ENCODE measurements at places on chromosomes 16 and 17.

DNA sequence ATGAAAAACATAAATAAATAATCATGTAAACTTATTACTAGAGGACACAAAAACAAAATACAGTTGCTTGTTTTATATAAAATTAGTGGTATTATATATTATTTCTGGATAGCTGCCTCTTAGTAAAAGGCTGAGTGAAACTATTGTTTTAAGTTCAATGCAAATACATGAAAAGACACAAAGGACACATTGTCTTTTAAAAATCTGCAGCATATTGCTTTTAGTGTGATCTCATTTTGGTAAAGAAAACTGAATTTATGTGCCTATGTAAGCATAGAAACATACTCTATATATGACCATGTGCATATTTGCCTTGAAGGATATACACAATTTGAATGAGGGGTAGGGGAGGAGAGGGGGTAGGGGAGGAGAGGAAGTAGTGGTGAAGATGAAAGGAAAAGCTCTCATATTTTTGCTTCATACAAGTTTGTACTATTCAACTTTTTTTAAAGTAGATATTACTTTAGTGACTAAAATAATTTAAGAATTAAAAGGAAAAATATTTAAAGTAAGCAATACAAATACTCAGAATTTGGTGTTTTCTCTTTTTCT lies 5.8 kb downstream of the ABCA10 start:
- no peak for DNase-seq

DNA sequence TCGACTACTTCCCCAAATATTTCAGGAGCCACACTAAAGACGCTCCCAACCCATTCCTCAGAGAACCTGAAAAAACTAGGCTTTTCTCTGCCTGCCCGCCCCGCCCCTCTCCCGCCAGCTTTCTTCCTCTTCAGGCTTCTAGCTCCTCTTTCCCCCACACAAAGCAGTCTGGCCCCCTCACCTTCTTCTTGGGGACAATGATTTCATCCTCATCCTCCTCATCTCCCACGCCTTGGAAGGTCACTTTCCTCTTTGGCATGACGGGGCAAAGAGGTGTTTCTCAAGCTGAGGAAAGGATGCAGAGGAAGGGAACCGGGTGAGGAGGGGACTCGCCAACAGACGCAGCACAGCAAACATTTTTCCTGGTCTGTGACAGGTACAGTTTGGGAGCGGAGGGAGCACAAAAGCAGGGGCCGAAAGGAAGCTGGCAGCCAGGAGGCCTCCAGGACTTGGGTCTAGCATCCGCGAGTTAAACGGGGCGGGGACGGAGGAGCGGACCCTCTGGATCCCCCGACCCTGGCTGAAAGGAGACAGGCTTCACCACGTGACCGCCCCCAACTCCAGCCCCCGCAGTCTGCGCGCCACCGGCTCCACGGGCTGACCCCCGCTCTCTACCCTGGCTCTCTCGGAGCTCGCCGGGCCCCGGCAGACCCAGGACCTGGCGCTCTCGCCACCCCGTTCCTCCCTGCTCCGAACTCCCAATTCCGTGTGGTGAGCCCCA lies 525 bp downstream of the CD2BP2 start:
- no peak for DNase-seq

GRCh38 chr16:27210174-27210573 lies 6.8 kb downstream of the KDM8 start:
- DNase-seq, result no peak

DNA sequence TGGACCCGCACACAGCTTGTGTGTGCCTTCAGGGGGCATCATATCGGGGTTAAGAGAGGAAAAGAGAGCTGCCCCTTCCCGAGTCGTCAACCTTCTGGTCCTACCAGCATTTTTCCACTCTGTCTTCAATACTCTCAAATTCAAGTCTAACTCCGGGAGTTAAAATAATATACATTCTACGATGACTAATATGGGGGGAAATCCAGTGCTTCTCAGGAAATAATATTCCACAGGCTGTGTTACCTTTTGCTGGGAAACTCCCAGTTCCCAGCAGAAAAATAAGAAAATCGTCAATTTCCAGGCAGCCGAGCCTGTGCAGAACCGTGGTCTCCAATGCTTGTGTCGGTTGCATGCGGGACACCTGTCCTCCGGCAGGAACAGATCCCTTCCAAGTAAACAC lies 105.0 kb upstream of the FOXF1 start:
- DNase-seq, result no peak

- no peak for DNase-seq
These were observed 11.1 kb downstream of the BAHCC1 start for GRCh38 chr17:81406117-81406953.

DNA sequence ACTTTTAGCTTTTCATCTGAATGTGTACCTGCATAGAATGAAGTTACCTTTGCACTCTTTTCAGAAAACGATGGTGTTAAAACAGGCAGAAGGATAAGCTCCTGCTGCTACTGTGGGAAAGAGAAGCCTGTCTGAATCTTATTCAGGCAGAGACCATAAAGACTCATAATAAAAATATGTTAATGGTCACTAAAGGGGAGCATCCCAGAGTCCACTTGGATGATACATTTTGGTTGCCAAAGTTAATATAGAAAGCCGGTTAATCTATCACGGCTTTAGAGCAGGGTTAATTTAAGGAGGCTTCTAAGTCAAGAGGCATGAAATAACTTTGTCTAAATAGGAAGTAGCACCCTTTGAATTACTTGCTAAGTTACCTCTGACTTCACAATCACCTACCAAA lies 2.9 kb downstream of the MARCHF10 start:
- no peak for DNase-seq

DNA sequence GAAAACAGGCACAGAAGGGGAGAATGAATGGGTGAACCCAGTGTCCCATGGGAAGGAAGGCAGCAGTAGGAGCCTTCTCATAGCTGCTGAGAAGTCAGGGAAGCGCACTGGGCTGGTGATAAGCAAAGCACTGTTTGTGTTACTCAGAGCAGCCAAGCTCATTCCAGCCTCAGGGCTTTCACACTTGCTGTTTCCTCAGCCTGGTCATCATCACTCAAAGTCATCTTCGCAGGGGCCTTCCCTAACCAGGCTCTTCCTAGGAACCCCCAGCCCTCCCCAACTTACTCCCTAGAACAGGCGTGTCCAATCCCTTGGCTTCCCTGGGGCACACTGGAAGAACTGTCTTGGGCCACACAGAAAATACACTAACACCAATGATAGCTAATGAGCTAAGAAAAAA lies 32.1 kb upstream of the LONP2 start:
- DNase-seq, result no peak

GRCh38 chr16:88634141-88634993 lies 4.0 kb upstream of the IL17C start:
- peak; percentile 53 for DNase-seq

DNA sequence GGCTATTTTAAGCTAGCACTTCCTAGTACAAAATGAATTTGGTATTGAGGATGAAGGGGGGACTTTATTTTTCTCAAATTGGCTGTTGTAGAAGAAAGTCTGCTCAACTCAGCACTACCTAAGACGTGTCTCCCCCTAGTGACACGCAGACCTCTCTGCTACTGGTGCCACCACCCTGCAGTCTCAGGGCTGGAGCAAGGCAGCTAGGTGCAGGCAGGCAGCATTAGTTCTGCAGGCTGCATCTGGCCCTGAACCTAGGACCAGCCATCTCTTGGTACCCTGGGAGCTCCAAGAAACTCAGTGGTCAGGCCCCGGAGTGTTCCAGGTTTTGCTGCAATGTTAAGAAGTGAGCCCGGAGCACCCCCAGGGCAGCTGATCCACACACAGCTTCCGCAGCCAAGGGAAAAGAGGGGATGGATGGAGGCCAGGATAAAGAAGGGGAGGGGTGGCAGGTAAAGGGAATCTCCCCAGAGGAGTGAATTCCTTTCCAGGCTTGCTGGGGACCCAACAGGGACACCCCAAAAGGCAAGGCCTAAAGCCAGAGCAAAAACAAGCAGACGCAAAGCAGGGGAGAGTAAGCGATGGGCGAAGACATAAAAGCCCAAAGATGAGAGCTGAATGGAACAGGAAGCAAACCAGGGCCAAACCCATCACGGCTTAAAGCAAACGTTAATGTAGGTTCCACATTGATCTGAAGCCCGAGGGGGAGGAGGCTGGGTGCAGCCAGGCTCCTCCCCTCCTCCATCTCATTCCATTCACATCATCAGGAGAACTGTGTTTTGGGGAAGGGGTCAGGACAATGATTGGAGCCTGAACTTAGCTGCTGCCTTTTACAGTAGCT lies 200.5 kb downstream of the ZFHX3 start:
- no peak for DNase-seq

- DNase-seq, result no peak
These were observed 36.9 kb downstream of the TBX4 start for GRCh38 chr17:61488878-61489718.

- no peak for DNase-seq
These were observed 20.7 kb downstream of the GPRC5B start for GRCh38 chr16:19863990-19864389.

- no peak for DNase-seq
These were observed 7.2 kb downstream of the OMG start for GRCh38 chr17:31289790-31290189.

DNA sequence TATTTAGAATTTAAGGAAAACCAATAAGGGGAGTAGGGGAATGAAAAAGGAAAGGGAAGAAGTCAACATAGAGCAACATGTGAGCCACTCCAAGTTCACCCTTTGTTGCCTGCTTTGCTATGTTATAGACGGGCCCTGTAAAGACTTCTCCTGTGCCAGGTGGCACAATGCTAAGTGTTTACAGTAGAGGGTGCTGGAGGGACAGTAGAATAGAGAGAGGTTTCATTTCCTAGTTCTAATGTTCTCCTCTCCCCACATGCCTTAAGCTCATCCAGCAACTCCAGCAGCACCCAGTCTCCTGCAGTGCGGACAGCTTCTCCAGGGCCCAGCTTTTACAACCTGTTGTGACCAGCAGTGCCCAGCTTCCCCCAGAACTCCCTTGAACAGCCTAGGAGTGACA lies 468.0 kb downstream of the HS3ST3B1 start:
- DNase-seq, result no peak

DNA sequence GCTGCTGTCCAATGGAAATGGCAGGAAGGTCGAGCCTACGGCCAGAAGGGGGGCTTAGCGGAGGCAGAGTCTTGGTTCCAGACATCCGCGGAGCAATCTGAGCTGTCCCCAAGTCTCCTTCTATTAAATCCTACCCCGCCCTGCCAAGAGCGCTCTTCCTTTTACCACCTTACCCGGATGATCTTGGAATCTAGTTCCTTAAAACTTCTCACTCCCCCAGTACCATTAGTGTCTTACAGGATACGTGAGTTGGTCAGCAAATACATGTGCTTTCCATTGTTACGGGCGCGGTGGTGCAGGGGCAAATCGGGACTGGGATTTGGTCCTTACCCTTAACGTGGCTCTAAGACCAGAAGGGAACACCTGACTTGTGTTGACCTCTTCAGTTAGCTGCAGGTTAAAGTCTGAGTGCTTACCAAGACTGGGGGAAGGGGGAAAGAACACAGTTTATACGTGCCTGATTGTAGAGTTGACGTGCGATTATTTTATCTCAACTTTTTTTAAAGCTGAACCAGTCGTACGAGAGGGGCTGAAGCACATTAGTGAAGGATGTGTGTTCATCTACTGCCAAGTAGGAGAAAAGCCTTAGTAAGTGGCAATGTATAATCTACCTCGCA lies 495 bp downstream of the TXNDC17 start:
- DNase-seq, result peak; percentile 16

DNA sequence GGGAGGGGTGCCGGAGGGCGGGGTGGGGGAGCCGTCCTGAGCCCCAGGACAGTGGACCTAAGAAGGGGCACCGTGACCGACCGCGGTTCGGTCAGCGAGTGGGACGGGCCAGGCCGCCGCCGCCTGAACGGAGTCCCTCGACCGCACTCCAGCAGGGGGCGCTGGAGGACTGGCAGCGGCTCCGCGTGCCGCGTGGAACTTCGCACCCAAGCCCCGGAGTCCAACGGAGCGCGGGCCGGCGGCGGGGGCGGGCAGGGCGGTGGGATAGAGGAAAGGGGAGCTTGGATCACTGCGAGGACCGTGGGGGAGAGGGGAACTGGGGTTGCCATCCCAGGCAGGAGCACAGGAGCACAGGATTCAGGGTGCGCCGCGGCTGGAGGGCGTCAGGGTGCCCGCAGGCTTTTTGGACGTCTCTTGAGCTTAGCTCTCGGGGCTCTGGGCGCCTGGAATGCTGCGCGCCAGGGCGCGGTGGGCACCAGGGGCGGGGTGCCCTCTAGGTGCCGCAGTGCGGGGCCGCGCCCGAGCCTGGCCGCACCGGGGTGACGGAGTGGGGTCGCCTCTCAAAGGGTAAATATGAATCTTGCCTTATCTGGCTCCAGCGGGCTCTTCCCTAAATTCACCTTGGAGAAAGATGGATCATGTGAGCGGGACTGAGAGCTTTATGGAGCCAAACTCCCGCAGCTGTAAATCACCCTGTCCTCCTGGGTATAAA lies 379 bp upstream of the OTOP2 start:
- peak; percentile 69 for DNase-seq

GRCh38 chr16:85640585-85640984 lies 27.5 kb downstream of the GSE1 start:
- DNase-seq, result no peak

DNA sequence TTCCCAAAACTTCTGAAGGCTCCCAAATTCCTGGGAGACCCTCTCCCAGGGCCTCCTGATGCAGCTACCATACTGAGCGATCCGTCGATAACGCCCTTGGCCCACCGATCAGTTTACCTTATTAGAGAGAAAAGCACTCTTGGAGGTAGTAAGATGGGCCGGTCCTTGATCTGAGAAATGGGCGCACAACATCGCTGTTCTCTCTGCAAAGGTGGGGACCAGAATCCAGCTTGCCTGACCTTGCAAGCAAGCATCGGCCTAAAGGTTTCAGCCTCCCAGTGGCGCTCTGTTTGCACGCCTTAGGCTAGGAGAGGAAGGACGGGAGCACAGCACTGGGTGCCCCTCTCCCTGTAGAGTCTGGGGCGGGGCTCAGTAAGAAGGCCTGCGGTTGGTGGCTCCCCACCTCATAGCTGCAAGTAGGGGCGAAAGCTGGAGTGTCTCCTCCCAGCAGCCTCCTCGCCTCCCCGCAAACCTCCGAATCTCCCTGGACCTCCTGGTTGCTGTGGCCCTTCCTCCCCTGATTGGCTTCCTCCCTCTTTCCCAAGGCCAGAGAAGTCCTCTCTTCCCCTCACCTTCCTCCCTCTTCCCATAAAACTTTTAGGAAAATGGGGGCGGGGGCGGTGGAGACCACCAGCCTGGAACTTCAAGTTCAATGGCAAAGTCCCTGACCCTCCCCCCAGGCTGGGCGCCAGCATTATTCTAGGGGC lies at the start of gene PRAC1:
Gene PRAC1, minus strand, starts transcription at position 318 of the 707 bp plus-strand sequence. Its CDS starts 126 bp downstream, at position 192.
- DNase-seq, result no peak

DNA sequence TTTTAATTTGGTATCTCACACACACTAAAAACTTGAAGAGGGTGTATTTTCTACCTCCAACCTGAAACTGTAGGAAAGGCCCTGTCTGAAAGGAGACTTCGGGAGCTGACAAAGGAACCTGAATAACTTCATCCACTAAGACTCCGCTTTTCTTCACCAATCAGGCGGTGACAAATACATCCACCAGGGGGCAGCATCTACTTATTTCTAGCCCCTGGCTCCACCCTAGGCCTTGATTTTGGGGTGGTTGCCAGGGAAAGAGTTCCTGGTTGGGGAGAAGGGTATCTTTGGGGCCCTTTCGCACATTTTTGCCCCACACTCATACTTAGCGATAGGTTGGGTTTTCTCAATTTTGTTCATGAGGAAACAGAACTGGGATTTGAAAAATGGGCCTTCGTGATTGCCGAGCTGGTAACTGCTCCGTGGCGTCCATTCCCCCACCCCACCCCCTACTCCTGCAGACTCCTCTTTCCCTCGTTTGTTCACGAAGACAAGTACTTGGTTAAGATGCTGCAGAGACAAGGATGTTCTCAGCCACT lies 4.8 kb upstream of the ARL4D start:
- peak; percentile 91 for DNase-seq

Data from CD4-positive, alpha-beta T cell treated with Interleukin-21 for 1 hour (primary cell).